ENCODE measurements at places on chromosomes 7 and 10.

DNA sequence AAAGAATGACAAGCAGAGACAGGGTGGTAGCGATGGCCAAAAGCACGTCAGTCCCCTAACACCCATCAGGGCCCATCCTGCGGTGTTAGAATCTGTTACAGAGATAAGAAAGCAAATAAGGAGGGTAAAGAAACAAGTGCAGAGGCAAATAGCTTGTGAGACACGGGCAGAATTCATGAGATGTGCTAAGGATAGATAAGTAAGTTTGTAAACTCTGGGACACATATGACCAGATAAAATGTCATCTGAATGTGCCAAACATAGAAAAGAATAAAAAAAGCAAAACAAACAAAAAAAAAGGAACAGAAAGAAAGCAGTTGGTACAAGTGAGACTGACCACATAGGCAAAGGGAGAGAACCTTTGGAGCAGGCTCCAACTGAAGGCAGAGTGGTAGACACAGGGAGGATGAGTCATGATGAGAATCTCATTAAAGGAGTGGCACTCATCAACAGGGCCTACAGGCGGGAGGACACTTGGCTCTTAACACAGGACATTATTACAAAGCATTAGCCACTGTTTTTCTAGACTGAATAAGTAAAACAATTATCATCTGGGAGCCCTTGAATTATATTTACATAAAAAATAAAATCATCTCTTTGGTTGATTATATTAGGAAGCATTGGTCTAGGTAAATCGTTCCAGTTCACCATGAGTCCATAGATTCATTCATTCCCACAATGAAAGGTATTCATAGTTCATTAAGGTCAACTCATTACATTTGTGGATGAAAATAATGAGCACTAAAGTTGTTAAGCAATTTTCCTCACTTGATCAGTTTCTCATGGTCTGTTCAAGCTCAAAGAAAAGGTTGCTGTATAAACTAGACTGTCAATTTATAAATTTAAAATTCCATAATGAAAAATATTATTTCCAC is 21.5 kb upstream of the EPHB6 start:
- peak; percentile 89 for DNase-seq

- DNase-seq, result no peak
These were observed 28.5 kb downstream of the CHCHD3 start for GRCh38 chr7:133053321-133053891.

GRCh38 chr7:108136191-108136688 is 6.1 kb upstream of the LAMB4 start:
- DNase-seq, result no peak

DNA sequence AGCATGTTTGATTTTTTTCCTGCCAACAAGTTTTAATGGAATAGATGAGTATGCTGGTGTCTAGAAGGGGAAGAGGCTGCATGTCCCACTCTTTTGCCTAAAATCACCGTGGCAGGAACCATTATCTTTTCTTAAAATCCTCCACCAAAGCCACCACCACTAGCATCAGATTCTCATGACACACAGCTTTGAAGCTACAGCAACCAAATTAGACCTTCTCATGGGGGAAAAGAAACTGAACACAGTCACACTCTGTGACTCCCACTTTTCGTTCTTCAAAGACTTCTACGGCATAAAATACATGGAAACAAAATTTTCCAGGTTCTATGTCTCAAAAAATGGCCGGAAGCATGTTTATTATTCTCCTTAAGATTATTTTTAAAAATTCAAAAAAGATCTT is 81.8 kb downstream of the SGMS1 start:
- DNase-seq, result no peak

GRCh38 chr7:92793656-92794205 is 42.6 kb downstream of the CDK6 start:
- DNase-seq, result no peak

GRCh38 chr7:100568896-100569844 is 4.5 kb downstream of the SAP25 start:
- DNase-seq, result peak; percentile 87

DNA sequence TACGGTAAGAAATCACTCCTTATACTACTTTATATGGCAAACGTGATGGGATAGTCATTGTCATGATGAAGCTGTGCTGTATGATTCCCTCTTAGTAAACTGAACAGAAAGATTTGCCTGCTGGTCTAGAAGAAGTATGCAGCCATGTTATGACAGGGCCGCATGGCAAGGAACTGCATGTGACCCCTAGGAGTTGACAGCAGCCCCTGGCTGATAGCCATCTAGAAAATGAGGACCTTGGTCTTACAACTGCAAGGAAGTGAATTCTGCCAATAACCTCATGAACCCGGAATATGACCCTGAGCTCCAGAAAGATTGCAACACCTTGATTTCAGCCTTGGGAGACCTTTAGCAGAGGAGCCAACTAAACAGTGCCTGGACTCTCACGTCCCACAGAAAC is 193.3 kb downstream of the SEMA3E start:
- no peak for DNase-seq

GRCh38 chr7:157499121-157499834 is 162.5 kb downstream of the DNAJB6 start:
- no peak for DNase-seq

DNA sequence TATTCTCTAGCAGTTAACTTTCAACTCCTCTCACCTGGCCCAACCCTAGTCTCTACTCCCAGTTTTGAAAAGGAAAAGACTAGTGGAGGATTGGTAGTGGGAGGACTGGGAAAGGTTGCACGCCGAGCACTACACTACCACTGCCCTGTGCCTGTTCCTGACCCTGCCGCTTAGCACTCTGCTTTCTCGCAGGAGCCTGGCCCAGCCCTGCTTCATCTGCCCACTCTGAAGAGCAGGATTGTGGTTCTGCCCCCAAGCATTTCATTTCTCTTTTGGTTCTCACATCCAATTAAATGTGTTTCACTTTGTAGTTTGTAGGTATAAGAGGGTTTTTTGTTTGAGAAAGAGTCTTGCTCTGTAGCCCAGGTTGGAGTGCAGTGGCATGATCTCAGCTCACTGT is 31.5 kb upstream of the RBM20 start:
- DNase-seq, result no peak

DNA sequence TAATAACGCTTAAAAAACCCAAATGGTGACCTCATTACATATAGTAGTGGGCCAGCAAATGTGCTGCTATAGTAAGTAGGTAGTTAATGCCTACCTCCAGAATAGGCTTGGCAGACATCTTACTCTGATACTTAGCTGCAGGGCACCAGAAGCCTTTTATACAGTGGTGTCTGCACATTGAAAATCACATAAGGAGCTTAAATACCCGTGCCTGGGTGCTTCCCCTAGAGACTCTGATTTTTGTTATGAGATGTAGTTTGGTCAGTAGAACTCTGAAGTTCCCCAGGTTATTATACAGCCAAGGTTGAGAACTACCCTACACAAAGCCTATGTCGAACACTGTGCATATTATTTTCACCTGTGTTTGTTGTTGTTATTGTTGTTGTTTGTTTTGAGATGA is 47.2 kb downstream of the ANKIB1 start:
- DNase-seq, result no peak

GRCh38 chr7:140053812-140054539 is 8.8 kb downstream of the PARP12 start:
- peak; percentile 9 for DNase-seq

GRCh38 chr10:121325490-121326231 is 272.6 kb downstream of the FGFR2 start:
- no peak for DNase-seq

DNA sequence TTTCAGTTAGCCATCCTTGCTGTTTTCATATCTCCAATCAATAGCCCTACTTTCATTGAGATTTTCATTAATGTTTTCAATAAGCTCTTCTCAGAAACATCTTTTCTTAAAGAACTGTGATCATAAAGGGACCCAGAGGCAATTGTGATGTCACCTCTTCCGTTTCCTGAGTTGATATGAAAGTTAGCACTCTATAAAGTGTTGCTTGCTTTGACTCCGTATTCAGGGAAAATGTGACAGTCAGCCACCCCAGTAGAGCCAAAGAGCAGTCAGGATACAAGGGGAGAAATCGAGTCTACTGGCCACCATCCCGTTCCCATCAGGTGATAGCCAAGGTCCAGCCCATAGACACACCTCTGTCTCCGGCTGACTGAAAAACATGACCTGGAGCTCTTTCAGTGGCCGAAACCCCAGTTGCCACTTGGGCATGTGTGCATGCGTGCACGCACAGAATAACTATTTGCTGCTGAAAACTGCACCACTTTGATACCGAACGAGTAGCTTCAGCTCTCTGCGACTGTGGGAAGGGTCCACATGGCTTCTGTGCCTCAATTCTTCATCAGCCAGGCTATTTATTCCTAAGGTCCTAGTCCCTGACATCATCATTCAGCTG is 291.4 kb downstream of the USP6NL start:
- DNase-seq, result no peak

DNA sequence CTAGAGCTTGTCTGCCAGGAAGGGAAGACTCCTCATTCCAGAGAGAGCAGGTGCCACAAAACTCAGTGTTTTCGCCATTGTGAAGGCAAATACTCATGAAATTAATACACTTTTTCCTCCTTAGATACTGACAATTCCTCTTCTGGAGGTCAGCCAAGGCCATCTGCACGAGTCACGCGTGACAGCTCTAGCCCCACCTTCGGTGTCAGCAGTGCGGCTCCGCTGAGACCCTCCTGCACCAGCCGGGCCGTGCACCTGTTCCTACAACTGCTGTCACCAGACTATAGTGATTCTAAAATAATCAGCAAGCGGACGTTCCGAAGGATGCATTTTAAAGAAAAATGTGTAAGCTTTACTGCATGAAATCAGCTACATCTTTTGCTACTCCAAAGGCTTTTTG is 127.7 kb downstream of the DIP2C start:
- DNase-seq, result no peak

- no peak for DNase-seq
These were observed 241.5 kb upstream of the SP8 start for GRCh38 chr7:21028186-21028585.

DNA sequence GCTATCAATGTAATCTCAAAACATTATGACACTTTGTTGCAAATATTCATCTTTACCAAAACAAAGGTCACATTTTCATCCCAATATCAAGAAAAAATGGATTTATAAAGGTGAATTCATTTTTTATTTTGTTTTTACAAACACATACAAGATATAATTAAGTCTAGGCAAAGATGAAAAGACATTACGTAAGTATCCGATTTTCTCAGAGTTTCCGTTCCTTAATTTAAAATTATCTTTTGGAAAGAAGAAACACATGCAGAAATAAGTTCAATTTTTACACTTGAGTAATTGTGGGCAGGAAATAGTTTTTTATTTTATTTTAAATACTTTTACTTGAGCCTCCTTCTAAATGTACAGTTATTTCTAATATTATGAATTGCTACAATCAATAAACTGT is 24.6 kb downstream of the RTKN2 start:
- DNase-seq, result no peak

- DNase-seq, result no peak
These were observed 35.1 kb upstream of the DLG5 start for GRCh38 chr10:77961668-77962067.

GRCh38 chr10:103917302-103918052 is 507 bp downstream of the STN1 start:
- no peak for DNase-seq

GRCh38 chr7:30764030-30764975 is 6.9 kb upstream of the MINDY4 start:
- peak; percentile 8 for DNase-seq

DNA sequence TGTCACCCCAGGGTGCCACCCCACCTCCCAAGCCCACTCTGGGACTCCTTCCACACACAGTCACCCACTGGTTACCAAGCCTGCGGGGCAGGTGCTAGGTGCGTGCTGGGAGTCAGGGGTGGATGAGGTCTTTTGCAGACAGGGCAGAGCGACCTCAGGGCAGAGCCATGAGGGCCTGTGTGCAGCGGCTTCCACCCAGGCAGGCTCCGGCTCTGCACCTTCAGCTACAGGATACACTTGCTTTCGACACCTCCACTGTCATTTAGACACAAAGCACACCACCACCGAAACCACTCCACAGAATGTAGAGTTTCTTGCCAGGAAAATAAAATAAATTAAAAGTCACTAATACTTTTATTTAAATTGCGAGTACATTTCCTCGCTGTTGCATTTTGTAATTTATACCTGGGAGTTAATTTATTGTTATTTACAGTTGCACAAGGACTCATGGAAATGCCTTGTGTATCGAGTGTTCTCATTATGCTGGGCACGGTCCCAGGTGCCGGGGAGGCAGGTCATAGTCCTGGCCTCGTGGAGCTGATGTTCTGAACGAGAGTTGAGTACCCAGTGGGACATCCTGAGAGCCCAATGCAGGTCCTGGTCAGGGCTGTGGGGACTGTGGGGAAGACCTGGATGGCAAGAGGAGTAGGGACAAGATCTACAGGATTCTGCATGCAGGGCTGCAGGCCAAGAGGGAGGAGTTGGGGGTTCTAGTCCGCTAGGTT is 127.8 kb downstream of the CUX1 start:
- DNase-seq, result no peak

DNA sequence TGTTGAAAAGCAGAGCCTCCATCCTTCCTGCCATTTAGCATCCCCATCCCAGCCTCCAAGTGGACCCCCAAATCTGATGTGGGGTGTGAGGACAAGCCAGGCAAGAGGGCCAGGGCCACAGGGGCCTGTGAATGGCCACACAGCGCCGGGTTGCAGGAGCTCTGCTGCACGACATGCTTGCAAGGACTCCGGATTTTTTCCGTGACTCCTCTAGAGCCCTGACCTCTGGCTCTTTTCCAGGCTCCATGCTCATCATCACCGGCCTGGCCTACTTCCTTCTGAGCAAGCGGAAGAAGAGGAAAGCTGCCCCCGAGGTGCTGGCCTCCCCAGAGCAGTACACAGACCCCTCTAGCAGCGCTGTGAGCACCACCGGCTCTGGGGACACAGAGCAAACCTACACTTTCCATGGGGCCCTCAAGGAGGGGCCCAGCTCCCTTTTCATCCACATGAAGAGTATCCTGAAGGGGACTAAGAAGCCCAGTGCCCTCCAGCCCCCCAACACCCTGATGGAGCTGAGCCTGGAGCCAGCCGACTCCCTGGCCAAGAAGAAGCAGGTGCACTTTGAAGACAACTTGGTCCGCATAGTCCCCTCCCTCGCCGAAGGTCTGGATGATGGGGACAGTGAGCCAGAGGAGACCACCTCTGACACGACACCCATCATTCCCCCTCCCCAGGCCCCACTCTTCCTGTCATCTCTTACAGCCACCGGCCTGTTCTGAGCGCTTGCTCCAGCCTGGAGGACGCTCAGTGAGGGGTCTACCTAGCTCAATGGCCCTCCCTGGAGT is 23.5 kb downstream of the TMEM72 start:
- no peak for DNase-seq

DNA sequence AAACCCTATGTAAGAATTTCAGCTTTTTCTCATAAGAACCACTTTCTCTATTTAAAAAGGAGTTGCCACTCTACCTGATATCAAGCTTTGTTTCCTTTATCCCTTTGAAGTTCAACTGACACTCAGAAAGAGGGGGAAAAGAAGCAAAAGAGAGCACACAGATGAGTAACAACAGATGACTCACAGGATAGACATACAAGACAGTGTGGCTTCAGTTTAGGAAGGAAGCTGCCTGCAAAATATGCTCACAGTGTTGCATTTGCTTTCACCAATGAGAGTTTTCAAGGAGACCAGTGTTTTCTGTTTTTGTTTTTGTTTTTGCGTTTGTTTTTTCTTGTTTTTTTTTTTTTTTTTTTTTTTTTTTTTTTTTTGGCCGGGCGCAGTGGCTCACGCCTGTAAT is 1181.6 kb downstream of the DNAJB9 start:
- DNase-seq, result no peak

GRCh38 chr7:25624833-25625232 is 396.5 kb upstream of the NPVF start:
- no peak for DNase-seq

GRCh38 chr7:88132725-88133124 is 87.1 kb downstream of the SRI start:
- no peak for DNase-seq

GRCh38 chr10:118272149-118272721 is 69.9 kb downstream of the FAM204A start:
- no peak for DNase-seq

Data from erythroblast (primary cell).